Hematopoietic multipotent progenitor cell treated with erythropoietin and hydrocortisone succinate and interleukin-3 and kit ligand, for 8 days (in vitro differentiated cells): ENCODE measurements at places on chromosomes 2 and 18.

DNA sequence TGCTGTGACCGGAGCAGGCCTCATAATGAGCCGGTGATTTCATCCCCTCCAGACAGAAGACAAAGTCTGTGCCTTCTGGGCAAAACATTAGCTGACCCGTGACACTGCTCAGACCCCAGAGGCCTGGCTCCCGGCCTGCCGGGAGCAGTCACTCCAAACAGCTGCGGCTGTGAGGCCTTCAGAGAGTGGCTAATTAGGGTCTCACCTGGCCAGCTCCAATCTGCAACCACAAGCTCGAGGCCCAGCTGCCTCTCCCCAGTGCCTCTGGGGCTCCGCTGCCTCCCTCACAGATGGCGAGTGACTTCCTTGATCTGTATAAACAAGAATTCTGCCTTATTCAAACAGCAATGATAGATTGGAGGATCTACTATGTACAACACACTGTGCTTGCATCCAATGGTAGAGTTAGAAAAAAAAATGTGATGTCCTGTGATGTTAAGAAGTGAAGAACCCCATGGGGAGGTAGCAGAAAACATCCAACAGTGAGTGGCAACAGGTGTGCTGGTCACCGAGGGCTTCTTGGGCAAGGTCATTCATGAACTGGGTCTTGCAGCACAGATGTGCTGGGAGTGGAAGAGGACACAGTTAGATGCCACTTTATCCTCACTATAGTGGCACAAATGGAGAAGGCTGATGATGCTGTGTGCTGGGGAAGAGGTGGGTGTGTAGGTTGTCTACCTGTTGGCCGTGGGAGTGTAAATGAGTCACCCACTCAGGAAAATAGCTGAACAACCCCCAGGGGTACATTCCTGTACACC is 98.2 kb upstream of the ASAP2 start:
- DNase-seq: no peak

- no peak for DNase-seq
Measured at GRCh38 chr2:128682266-128682665, 363.6 kb upstream of the HS6ST1 start.

- no peak for DNase-seq
Measured at GRCh38 chr2:15647622-15648590, 56.2 kb downstream of the DDX1 start.

DNA sequence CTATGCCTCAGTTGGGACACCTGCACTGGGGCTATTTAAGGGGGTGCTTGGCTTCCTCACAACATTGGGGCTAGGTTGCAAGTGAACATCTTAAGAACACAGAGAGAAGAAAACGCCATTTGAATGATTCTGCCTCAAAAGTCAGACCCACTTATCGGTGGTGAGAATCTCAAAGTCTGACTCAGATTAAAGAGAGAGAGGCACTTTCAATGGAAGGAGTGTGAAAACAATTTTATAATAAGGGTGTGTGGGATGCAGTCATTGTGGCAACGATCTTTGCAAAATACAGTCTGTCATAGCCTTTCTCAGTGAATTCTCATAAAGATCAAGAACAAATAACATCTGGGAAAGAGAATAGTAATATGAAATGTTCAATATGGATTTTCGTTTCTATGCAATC is 41.8 kb downstream of the CCDC102B start:
- no peak for DNase-seq

- no peak for DNase-seq
Measured at GRCh38 chr2:86697551-86698104, 22.5 kb upstream of the RMND5A start.

GRCh38 chr18:5298156-5298852 is 2.8 kb upstream of the ZBTB14 start:
- DNase-seq: no peak

DNA sequence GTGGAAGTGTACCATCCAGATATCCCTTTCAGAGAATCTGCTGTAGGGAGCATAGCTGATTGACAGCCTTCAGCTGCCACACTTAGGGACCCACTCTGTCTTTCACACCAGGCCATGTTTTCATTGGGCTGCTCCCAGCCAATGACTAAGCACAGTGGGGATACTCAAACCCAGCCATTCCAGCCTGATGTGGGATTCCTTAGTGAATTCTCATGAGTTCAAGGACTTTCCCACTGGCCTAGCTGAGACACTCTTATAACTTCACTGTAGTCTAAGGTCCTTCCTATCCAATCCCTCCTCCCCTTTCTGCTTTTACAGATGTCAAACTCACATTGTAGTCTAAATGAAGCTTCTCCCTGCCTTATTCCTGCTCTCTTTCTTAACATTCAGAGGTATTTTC is 201.2 kb downstream of the PIK3C3 start:
- DNase-seq: no peak

GRCh38 chr2:169158874-169159273 is 89.5 kb downstream of the DHRS9 start:
- DNase-seq: no peak

DNA sequence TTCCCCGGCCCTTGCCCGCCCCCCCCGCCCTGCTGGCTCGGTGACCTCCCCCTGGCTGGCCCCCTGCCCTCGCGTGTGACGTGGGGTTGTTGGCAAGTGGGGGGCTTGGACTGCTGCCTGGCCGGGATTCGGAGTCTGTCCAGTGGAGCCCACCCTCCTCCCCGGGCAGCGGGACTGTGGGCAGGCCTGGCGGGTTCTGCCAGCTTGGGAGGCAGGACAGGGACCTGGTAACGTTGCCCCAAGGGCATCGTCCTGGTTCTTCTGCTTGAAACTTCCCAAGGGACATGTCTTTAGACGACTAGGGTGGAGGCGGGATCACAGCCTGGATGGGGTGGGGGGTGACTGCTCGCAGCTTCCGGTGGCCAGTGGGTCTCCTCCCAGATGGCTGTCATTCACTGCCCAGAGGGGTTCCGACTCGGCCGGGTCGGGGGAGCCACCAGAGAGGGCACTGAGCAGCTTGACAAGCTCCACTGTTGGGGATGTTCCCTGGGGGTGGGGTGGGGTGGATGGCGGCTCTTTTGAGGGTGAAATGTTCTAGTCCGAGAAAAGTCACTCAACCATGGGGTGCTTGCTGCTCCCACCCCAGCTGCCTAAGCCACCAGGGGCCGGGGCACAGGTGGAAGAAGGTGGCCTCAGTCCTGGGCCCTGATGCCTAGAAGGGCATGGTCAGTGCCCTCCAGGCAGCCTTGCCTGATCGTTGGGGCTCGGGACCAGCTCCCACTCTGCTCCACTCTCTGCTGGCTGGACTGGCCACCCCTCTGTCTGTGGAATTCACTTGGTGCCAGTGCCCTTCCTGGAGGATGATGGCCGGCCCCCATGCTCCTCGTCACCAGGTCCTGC is 4.3 kb upstream of the HS6ST1 start:
- no peak for DNase-seq

- DNase-seq: no peak
Measured at GRCh38 chr2:18074476-18074875, 196.0 kb downstream of the KCNS3 start.

DNA sequence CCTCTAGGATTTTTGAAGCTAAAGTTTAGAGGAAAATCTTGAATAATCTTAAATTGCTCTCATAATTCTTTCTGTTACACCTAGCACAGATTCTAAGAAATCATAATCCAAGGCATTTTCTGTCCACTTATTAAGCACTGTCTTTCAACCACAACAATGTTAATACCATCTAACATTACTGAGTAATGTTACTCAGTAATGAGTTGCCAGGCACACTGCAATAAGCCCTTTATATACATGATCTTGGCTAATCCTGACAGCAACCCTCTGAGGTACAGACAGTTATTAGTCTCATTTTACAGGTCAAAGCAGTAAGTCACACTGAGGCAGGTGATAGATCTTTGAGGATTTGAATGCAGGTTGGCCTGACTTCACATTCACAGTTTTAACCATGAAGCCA is 291.9 kb downstream of the ALK start:
- no peak for DNase-seq

DNA sequence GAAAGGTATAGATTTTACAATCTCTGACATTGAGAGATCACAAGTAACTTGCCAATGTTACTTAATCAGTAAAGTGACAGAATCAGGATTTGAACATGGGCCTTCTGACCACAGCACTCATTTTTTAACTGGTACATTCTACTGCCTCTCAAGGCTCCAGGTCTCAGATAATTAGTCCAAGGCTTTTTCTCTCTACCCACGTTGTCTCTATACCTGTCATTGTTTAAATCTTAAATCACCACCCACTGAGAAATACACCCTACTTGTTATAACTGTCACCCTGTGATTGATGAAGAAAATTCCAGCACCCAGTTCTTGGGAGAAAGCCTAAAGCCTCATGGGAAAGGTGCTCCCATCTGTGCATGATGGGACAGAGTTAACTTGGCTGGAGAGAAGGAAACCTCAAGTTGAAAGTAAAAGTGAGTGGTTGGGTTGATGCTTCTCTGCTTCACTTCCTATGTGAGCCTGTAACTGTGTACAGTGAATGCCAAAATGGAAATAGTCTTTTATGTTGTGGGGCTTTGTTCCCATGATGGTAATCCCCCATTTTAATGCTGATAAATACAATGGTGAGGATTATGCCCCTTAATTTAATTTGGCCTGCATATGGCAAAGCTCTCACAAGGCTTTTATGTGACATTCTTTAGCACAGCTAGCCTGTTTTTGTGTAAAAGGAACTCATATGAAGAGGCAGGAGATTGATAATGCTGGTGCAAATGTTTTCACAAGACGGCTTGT is 190.1 kb upstream of the SP5 start:
- no peak for DNase-seq

- no peak for DNase-seq
Measured at GRCh38 chr2:180979749-180980105, 678 bp upstream of the UBE2E3 start.

GRCh38 chr2:209933499-209934483 is 68.6 kb upstream of the RPE start:
- no peak for DNase-seq

DNA sequence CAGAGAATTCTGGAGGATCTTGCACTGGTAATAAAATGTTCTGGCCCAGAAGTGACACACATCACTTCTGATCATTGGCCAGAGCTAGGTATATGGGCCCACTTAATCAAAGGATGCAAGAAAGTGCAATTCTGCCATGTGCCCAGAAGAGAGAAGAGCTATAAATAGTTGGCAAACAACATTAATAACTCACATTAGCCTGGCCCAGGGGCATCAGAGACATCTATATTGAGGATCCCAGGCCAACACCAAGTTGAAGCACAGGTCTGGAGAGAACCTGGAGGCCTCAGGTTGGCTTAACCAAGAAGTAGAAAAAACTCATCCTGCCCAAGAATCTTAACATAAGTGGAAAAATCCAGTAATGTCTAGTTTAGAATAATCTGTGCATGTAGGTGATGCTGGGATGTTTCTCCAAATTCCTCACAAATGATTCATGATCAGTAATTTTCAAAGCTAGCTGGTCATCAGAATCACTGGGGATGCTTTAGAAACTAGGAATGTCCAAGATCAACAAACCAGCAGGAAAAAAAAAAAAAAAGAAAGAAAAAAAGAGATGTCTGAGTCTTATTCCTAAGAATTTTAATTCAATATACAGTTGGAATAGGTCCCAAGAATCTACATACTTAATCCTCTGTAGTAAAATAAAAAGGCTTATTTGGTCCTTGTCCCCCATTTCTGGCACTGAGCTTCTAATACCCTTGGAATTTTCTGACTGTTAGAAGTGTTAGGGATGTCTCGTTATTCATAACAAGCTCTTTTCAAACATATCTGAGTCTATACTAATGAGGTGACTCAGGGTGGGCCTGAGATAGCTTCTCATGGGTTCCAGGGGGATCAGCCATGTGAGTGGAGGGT is 35.0 kb upstream of the EVA1A start:
- DNase-seq: no peak

- no peak for DNase-seq
Measured at GRCh38 chr2:121855510-121855909, 100.1 kb downstream of the TSN start.

- no peak for DNase-seq
Measured at GRCh38 chr2:25197336-25198208, 29.2 kb upstream of the POMC start.

GRCh38 chr18:10414293-10414842 is 40.1 kb upstream of the APCDD1 start:
- no peak for DNase-seq

- DNase-seq: no peak
Measured at GRCh38 chr2:32810909-32811495, 135.8 kb upstream of the LTBP1 start.

- peak; percentile 57 for DNase-seq
Measured at GRCh38 chr2:64017811-64018700, 1.2 kb downstream of the VPS54 start.

GRCh38 chr2:735670-736218 is 58.5 kb upstream of the TMEM18 start:
- no peak for DNase-seq

- DNase-seq: no peak
Measured at GRCh38 chr2:160228141-160228917, 28.3 kb upstream of the ITGB6 start.

DNA sequence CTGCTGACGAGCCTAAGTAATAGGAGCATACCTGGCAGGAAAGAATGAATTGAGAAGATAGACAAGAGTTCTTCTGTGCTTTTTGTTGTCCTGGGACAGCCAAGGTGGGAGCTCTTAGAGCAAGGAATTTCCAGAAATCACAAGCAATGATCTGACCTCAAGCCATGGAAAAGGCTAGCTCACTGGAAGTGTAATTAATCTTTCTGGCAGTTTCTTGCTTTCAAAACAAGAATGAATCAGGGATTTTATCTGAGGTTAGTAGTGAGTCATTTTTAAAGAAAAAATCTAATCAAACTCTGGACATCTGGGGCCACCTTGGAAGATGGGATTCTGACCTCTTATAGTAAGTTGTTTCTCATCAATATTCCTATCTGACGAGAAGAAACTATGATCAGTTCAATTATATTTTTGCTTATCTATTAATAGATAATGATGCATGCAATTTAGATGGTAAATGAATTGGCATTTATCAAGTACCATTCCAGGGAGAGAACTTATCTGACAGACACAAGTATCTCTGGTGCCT is 98.0 kb downstream of the ADCYAP1 start:
- no peak for DNase-seq

- DNase-seq: no peak
Measured at GRCh38 chr2:7660816-7661215, 743.6 kb downstream of the RNF144A start.

GRCh38 chr2:44680983-44681531 is 260.4 kb upstream of the SIX3 start:
- DNase-seq: no peak

DNA sequence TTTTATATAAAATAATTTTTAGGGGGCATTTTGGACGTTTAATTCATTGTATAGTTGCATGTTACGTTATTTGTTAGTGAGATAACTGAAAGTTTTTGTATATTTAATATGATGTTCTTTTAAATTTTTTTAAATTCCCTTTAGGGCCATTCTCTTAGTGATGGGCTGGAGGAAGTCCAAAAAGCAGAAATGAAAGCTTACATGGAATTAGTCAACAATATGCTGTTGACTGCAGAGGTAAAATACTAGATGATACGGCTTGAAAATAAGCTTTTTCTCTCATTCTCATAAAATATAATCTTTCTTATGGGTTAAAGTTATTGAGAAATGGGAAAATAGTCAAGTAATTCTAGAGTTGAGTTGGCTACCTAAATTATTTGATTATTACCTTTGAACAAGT is 58.9 kb downstream of the MTX2 start:
- DNase-seq: no peak

GRCh38 chr2:151204756-151205155 is 56.9 kb downstream of the RBM43 start:
- DNase-seq: no peak
